ENCODE measurements at places on chromosomes 12 and 14.

- DNase-seq = no peak
These were observed 55.9 kb downstream of the FERMT2 start for GRCh38 chr14:52895000-52895399.

DNA sequence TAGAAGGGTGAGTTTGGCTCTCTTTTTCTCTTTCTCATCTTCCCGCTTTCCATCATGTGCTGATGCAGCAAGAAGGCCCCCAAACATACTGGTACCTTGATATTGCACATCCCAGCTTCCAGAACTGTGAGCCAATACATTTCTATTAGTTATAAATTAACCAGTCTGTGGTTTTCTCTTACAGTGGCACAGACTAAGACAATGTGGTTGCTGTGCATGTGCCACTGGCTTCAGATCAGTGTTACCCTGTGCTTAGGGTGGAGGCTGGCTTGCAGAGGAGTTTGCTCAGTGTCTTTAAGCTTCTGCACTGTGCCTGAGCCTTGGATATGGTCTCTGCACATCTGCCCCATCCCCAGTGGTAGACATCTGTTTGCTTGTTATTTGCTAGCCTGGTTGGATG lies 5.5 kb downstream of the IFI27L2 start:
- DNase-seq = no peak

GRCh38 chr12:65961190-65962035 lies 137.1 kb downstream of the HMGA2 start:
- no peak for DNase-seq

- DNase-seq = no peak
These were observed 42.0 kb downstream of the TRAF3 start for GRCh38 chr14:102819176-102819628.

DNA sequence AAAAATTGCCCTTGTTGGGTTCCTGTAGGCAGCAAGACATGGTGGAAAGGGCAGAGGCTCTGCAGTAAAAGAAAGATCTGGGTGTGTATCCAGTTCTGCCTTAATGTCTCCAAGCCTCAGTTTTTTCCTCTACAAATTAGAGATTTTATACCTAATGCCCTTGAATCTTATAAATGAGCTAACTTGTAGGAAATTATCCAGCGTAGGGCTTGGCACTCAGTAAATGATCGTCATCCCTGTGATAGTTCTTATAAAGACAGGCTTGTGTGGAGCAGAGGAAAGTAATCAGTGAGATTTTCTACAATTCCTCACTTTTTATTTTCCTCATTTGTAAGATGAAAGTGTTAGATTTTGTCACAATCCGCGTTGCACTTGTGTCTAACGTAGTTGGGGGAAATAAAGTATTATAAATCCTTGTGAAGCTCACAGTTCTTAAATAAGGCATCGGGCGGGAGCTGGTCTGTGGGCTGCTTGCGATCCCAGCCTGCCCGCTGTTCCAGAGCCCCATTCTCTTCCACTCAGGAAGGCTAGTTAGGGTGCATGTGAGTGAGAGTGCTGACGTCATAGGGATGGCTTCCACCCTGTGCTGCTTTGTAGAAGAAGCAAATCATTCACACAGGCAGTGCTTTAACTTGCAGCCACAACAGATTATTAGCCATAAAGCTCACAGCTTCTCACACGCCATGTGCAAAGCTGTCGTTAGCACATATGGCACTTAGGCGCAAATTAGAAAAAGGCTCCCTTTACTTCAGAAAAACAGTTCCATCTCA lies 87.6 kb downstream of the EML1 start:
- no peak for DNase-seq

GRCh38 chr12:128940090-128940888 lies 87.0 kb downstream of the GLT1D1 start:
- DNase-seq = no peak

DNA sequence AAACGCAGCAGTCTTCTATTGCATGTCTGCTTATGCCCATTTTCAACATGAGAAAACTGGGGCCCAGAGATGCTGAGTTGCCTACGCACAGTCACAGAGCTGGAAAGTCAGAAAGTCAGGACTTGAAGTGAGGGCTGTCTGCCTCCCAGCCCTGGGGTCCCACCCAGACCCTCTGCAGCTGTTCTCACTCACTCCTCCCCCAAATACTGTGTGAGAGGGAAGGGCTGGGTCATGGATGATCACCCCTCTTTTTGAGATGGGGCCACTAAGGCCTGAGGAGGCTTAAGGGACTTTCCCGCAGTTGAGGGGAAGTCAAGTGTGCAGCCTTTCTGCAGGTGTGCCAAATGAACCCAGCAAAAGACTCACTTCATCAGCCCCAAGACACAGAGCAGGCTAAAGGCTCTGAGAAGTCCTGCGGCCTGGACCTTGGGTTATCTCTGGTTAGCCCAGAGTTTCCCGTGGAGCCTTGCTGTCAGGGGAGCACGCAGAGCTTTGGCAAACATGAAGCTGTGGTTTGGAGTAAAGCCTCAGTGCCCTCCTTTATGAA lies 18.7 kb downstream of the DTX1 start:
- DNase-seq = peak; percentile 59

- DNase-seq = no peak
These were observed 89.2 kb downstream of the SPPL3 start for GRCh38 chr12:120814903-120815429.

- DNase-seq = no peak
These were observed 15.2 kb upstream of the FOXN3 start for GRCh38 chr14:89432226-89432625.

- DNase-seq = no peak
These were observed 310.5 kb downstream of the ETNK1 start for GRCh38 chr12:22935501-22935900.

- no peak for DNase-seq
These were observed 2.3 kb downstream of the PRIM1 start for GRCh38 chr12:56749853-56750252.

Measured in activated B cell treated with CpG ODN at 0.5 μM for 24 hours (primary cell).